ENCODE measurements at places on chromosomes 13 and 19.

GRCh38 chr13:49858178-49858856 lies 65.8 kb upstream of the KPNA3 start:
- no peak for DNase-seq

DNA sequence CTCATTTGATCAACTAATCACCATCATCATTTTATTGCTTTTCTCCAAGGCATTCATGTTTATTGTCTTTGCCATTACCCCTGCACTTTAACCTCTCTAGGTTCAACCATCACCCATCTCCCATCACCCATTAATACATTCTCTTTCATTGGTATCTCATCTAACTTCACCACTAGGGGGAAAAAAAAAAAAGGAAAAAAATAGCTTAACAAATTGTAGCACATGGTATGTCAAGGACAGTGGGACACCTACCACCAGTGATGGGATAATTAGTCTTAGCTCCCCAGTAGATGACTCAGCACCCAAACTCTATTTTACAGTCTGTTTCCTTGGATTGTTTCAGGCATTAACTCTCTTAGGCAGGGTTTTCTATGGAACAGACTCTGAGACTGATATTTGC lies 1770.2 kb upstream of the MIR17HG start:
- DNase-seq, result no peak

DNA sequence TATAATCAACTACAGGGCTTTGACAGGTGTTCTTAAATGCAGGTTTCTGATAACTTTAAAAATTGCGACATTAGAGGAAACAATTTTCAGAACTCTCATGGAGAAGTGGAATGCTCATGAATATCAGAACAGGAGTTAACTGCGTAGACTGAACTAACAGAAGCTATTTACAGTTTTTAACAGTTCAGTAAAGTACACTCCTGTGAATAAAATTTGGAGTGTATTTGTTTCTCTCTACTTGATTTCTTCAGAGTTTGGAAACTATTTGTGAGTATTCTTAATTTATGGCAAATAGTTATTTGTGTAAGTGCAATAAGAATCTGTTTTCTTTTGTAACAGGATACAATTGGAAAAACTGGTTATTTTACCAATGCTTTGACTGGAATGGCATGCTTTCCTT lies 114.4 kb downstream of the TNFRSF19 start:
- DNase-seq, result no peak

GRCh38 chr13:99932912-99933311 lies 38.7 kb downstream of the ZIC5 start:
- DNase-seq, result no peak

GRCh38 chr13:38941353-38941945 lies 49.2 kb downstream of the STOML3 start:
- DNase-seq, result no peak

DNA sequence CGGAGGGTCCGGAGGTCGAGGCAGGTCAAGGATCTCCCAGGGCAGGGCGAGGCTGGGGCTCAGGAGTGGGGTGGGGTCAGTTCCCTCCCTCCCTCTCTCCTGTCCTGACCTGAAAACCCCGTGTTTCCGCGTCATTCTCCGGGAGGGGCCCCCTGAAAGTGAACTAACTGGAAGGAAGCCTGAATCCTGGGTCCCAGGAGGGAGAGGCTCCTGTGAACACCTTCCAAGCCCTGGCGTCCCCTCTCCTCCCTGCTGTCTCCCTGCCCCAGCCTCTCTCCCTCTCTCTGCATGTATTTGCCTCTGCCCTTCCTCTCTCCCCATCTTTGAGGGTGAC lies 741 bp upstream of the CADM4 start:
- DNase-seq, result no peak

DNA sequence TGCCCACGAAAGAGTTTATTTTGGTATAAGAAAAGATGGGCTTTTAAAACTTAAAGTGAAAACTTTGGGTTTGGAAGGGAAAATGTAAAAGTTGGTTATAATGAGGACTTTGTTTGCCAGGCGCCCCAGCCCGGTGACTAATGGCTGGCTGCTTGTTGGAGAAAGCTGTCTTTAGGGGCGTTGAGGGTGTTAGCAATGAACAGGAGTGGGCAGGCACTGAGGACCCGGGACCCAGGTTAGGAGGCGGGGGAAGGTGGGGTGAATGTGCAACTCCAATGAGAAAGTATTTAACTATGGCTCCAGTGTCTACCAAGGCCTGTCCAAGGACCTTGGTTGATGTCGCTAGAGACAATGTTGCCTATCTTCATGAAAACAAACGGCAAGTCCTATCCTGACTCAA lies 118.6 kb downstream of the ZNF536 start:
- DNase-seq, result no peak

DNA sequence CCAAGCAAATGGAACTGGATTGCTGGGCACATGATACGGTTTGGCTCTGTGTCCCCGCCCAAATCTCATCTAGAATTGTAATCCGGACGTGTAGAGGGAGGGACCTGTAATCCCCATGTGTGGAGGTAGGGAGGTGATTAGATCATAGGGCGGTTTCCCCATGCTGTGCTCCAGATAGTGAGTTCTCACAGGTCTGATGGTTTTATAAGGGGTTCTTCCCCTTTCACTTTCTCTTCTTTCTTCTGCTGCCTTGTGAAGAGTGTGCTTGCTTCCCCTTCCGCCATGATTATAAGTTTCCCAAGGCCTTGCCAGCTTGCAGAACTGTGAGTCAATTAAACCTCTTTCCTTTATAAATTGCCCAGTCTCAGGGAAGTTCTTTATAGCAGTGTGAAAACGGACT lies 32.6 kb upstream of the MTIF3 start:
- no peak for DNase-seq

- DNase-seq, result no peak
Observed at GRCh38 chr13:82687884-82688283, 1194.4 kb downstream of the SLITRK1 start.

GRCh38 chr19:4518345-4519171 lies at the start of gene PLIN4:
PLIN4 (minus strand) TSS chr19:4518486; CDS start chr19:4518272, 214 bp downstream.
- DNase-seq, result no peak

DNA sequence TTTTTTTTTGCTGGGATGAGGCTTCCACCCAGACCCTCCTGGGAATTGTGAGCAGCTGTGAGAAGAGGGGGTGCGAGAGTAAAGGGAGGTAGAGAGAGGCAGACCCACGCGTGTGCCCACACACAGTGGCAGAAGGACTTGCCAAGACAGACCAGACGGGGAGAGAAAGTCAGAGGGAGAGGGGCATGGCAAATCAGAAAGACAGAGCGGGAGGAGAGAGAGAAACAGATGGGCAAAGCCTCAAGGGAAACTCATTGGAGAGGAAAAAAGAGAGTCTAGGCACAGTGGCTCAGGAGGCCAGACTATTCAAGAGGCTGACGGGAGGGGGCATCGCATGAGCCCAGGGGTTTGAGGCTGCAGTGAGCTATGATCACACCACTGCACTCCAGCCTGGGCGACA lies 17.0 kb downstream of the CATSPERG start:
- DNase-seq, result no peak

DNA sequence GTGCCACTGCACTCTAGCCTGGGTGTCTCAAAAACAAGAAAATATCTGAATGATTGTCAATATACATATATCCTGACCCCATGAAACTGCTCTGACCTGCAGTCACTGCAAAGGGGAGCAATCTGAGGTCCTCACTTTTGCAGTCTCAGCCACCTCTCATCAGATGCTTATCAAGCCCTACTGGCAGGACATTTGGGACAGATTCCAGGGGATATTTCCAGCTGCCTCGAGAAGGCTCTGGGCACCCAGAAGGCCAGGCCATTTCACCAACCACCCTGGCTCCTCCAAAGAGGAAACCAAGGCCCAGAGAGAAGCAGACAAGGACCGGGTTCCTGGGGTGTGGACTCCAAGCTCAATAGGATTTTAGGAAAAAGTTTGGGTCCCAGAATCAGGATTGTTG lies 2.3 kb downstream of the EML2 start:
- DNase-seq, result no peak

- DNase-seq, result no peak
Observed at GRCh38 chr13:27077451-27077850, 94.2 kb downstream of the USP12 start.

GRCh38 chr13:51996641-51997040 lies 14.6 kb downstream of the ATP7B start:
- no peak for DNase-seq

- DNase-seq, result no peak
Observed at GRCh38 chr19:40241809-40242384, 15.4 kb upstream of the CCNP start.

- no peak for DNase-seq
Observed at GRCh38 chr13:87234981-87235380, 436.2 kb upstream of the SLITRK5 start.

DNA sequence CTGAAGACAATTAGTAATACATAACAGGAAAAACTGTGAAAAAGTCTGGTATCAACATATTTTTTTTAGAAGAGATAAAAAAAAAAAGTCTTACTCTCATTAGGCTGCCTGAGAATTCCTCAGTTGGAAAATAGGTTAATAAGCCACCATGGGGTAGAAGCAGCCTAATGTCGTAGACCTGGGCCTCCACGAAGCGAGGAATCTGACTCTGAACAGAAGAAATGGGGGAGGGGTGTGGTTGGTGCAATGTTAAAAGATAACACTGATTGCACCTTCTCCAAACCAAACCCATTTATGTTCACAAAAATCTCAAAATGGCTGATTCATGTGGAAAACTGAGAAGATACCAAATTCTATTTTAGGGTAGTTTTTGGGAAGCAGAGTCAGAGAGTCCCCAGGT lies 62.4 kb downstream of the MPHOSPH8 start:
- no peak for DNase-seq

DNA sequence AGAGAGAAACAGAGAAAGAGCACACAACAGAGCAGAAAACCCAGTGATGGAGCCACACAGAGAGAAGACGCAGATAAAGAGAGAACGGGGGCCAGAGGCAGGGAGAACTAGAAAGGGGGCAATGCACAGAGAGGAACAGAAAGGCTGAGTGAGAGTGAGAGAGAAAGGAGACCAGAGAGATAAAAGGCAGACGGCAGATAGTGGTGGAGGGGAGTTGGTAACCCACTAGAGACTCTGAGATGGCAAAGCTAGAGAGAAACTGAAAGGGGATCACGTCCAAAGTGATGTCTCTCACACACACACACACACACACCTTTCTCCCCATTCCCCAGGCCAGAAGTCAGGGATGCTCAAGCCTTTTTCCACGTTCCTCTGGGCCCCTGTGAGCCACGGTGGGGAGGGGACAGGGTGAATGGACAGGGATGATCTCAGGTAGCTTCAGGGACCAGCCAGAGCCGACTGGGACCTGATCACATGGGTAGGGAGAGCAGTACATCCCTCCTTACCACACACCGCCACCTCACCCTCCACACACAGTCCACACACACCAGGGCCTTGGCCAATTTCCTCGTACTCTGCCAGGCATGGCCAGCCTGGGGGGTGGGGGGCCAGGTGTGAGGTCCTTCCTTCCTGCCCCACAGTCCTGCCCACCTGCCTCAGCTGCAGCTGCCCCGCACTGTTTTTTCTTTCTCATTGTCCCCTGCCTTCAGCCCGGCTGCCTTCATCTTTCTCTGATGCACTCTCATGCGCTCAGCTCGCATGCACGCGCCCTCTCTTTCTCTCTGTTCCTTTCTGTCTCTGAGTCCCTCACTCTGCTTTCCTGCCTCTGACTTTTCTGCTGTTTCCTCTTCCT lies 22.5 kb upstream of the POU2F2 start:
- no peak for DNase-seq

DNA sequence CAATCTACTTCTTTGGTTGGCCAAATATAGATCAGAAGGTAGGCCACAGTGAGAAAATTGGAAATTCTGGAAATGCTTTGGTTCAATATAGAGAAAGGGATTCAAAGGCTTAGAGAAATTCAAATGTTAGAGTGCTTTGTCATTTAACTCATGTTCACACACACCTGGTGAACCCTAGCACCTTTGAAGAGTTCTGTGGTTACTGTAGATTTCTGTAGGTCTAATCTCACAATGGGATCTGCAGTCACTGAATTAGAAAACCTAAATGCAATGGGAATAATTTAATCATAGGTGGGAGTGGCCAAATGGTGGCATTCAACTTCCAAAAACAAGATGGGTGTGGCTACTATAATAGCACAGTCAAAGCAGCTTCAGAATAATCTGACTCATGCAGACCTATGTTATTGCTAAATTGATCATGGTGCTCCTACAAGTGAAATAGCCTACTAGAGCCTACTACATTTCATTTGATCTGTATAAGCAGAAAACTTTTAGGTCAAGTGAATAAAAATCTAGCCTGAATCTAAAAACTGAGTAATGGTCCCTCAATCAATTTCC lies 1152.9 kb downstream of the PCDH9 start:
- DNase-seq, result no peak

DNA sequence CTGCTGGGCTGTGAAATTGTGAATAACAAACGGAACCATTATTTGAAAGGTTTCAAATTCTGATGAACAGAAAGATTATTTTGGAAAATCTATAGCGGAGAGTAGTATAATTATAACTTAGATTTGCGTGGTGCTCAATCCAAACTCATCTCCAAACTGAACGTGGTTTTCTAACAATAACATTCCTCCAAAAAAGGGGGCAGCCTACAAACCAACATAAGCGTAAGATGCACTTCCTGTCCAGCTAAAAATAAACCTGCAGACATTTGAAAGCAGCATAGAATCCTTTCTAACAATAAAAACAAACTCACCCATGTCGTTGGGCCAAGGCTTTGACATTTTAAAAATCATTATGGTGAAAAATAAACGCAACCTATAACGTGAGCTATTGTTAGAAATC lies 178.4 kb downstream of the COL4A1 start:
- no peak for DNase-seq

- DNase-seq, result no peak
Observed at GRCh38 chr13:34914416-34914815, 27.7 kb upstream of the NBEA start.

DNA sequence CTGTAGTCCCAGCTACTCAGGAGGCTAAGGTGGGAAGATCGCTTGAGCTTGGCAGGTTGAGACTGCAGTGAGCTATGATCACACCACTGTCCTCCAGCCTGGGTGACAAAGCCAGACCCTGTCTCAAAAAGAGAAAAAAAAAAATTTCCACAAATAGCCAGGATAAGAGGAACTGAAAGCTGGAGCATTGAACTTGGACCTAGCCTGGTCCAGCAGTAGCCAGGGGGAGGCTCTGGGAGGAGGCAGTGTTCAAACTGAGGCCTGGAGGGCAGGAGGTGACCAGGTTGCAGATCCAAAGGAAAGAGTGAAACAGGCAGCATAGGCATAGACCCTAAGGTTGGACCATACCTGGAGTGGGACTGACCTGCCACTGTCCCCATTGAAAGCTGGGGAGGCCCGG lies 26.9 kb upstream of the PIK3R2 start:
- DNase-seq, result no peak

GRCh38 chr13:41614671-41615527 lies 157.5 kb downstream of the RGCC start:
- no peak for DNase-seq

DNA sequence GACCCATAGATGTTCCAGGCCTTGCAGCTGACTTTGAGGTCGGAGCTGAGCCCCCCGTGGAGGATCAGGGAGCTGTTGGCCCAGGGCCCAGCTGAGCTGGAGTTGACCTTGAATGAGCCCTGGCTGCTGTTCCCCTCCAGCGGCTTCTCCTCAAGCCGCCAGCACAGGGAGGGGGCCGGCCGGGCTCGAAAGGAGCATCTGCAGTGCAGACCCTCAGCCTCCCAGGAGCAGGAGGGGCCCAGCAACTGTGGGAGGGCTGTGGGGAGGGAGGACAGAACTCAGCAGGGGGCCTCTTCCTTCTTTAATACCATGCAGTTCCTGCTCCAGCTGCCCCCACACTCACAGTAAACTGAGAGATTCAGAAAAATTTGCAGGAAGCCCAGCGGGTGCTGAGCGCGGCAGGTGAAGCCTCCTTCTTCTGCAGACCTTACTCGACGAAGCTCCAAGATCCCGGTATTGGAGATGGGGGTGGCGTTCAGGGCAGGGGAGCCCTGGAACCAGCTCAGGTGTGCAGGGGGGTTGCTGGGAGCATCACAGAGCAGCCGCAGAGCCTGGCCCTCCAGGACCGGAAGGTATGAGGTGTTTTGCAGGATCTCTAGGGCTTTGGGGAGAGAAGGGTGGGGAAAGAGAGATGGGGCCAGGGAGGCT lies 2.6 kb downstream of the SIGLEC5 start:
- no peak for DNase-seq

Data from activated CD4-positive, alpha-beta T cell treated with anti-CD3 and anti-CD28 coated beads, Interleukin-10, Interleukin-2, amounts not matched to agents 100 ng/mL and 50 ng/mL, durations not matched to agents 16 hours and 8 hours (primary cell).